NCI-H1105 treated with DMSO at 0.1 percent for 48 hours (cell line): ENCODE measurements at places on chromosomes 11 and 22.

DNA sequence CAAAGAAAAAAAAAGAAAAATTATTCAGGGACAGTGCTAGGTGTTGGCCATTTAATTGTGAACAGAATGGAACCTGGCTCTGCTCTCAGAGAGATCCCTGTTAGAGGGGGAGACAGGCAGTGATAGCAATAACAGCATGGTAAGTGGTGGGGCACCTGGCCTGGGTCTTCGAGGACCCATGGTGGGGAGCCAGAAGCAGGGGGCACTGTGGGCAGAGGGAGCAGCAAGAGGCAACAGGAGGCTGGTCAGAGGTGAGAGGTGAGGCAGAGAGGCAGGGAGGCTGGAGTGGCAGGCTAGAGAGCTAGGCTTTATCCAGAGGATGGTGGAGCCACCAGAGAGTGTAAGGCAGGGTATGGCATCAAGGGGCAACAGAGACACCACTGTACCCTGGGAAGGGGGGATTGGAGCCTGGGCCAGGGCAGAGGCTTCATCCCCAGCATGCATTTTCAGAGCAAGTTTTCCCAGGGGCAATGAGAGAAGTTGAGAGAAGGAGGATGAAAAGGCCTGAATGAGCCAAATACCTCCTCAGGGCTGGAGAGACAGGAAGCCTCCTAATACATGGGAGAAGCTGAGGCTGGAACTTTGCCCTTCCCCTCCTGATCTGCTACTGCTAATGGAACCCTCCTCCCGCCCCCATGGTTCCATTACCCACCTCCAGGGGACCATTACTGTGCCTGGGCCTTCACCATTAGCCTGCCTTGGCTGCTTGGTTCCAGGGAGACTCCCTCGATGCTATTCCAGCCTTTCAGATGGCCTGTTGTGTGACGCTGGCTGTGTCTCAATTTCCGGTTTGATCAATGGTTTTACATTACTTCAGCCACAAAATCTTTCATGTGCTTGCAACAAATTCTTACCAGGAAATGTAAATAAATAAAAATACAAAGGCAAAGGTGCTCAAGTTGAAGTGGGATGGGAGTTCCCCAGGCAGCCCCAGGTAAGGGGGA, 2.6 kb upstream of the P2RY2 start:
- DNase-seq: no peak

- no peak for DNase-seq
These were observed 10.7 kb downstream of the DSCAML1 start for GRCh38 chr11:117786135-117786870.

GRCh38 chr22:27452922-27453321, 348.6 kb downstream of the MN1 start:
- no peak for DNase-seq

GRCh38 chr11:11157185-11157584, 195.9 kb downstream of the CSNK2A3 start:
- DNase-seq: peak; percentile 18

DNA sequence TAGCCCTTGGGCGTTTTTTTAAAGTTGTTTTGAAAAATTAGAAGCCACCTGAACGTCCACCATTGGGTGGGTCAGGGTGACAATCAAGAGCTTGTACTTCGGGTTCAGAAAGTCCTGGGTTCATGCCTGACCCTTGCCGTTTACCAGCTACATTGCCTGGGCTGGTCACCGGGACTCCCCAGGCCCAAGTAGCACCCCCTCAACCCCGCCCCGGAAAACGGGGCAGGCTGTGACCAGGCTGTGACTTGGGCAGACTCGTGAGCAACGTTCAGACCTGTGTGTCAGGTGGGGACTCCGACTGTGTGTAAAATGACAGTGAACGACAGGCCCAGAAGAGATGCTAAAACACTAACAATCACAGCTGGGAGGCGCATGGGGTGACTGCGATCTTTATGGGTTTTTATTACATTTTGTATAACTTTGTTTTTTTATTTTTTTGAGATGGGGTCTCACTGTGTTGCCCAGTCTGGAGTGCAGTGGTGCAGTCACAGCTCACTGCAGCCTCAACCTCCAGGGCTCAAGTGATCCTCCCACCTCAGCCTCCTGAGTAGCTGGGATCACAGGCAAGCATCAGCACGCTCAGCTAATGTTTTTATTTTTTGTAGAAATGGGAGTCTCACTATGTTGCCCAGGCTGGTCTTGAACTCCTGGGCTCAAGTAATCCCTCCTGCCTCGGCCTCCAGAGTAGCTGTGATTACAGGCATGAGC, 56.8 kb downstream of the TRMU start:
- no peak for DNase-seq

DNA sequence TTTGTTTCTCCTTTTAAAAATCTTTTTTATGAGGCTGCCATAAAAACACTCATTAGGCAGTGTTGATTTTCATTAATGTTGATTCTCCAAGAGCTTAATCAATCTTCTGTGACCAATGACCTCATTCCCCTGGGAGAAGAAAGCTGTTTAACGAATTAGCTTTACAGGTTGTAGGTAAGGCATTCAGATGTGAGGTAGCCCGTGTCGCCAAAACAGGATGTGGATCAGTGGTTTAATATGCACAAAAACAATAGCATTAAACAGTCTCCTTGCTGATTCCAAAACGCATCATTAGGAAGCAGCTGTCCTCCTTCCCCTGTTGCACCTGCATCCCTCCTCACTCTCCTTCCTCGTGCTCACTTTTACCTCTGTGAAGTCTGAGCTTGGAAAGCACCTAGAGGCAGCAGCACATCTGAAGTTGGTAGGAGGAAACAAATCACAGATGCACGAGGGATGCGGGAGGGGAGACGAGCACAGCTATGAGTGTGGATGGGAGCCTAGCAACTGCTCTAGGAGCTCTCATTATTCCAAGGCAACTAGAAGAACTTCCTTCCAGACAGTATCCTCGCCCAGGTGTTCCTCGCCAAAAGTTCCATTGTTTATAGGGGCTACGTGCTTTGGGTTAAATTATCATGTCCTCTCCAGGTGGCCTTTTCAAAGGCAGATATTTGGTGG, 179.4 kb upstream of the SNX19 start:
- peak; percentile 89 for DNase-seq

DNA sequence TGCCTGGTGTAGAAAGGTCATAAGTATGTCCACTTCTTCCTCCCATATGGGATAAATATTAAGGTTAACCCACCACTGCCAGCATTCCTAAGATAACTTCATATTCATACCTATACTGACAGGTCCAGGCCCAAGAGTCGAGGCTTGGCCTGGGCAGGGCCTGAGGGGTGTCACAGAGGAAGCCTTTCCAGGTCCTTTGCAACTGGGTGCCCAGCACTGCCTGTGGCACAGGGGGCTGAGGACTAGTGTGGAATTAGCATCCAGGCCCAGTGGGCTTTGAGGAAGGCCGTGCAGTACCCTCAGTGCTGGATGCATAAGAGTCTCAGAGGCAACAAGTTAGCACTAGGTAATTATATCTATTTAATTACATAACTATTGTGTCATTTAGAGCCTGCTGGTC, 65.4 kb downstream of the PKNOX2 start:
- DNase-seq: no peak

- no peak for DNase-seq
These were observed 100.9 kb upstream of the LDLRAD3 start for GRCh38 chr11:35842958-35843357.

GRCh38 chr11:60334005-60334620, 7.1 kb downstream of the MS4A6E start:
- peak; percentile 55 for DNase-seq

- DNase-seq: no peak
These were observed 514.7 kb upstream of the CHORDC1 start for GRCh38 chr11:90737444-90738050.

DNA sequence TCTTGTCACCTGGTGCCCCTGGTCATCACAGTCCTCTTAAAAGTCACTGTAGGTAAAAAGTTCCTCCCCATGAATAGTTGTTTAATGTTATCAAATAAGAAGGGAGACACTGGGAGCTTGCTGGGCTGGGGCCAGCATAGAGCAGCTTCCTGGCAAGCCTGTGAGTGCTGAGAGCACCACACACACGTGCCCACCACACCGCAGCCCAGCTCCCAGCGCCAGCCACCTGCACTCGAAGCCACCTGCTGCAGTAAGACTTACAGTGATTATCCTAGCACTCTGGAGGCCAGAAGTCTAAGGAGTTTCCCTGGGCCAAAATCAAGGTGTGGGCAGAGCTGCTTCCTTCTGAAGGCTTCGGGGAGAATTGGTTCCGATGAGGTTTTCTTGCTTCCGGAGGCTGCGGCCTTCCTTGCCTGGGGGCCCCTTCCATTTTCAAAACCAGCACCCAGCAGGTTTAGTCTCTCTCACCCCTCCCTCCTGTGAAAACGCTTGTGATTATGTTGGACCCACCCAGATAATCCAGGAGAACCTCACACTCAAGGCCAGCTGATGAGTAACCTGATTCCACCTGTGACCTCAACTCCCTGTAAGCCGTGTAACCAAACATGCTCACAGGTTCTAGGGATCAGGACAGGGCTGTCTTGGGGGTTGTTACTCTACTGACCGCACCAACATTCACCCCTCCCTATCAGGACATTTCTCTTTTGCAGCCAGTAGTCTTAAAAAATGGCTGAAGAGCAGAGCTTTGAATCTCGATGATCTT, 687.2 kb downstream of the TBC1D22A start:
- peak; percentile 19 for DNase-seq

GRCh38 chr22:23122992-23123803, 18.6 kb downstream of the RSPH14 start:
- no peak for DNase-seq

DNA sequence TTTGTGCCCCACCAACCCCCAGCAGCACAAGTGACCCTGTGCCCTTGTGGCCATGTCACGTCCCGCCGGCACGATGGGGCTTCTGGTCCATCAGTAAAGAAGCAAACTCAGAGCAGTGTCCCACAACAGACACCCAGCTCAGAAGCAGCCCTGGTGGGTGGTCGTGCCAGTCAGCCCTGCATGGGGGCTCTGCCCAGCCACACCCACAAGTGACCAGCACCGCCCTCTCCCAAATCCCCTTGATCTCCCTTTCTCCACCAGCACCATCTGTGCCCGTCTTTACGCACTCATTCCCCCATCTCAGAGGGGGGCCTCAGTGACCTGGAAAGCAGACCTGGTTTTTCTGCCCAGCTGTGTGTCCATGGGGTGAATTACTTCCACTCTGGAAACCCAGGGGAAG, 149.1 kb downstream of the DSCAML1 start:
- DNase-seq: no peak
